EH (cell line): ENCODE measurements at places on chromosomes 3 and 15.
A peak's percentile ranks its signal among the peaks of the same experiment; 100 is the strongest.

DNA sequence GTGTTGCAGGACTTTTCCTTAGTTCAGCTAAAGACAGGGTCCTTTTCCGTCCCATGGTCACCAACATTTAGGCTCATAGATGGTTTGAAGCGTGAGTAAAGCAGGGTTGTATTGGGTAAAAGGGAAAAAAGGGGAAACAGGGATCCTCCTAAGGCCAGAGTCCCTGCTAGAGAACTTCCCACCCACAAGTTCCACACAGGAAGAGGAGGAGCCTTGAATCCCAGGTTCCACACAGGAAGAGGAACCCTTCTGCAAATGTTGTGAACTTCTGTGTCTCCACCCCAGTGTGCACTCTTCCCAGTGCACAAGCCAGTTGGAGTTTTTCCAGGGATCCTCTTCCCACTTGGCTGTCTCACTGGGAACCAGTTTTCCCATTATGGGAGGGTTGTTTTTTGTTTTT is 27.6 kb upstream of the ATP8B4 start:
- DNase-seq: peak; percentile 20

- no peak for DNase-seq
Observed at GRCh38 chr3:53078656-53079055, 32.8 kb upstream of the SFMBT1 start.

- no peak for DNase-seq
Observed at GRCh38 chr3:190018460-190018859, 102.2 kb downstream of the P3H2 start.

DNA sequence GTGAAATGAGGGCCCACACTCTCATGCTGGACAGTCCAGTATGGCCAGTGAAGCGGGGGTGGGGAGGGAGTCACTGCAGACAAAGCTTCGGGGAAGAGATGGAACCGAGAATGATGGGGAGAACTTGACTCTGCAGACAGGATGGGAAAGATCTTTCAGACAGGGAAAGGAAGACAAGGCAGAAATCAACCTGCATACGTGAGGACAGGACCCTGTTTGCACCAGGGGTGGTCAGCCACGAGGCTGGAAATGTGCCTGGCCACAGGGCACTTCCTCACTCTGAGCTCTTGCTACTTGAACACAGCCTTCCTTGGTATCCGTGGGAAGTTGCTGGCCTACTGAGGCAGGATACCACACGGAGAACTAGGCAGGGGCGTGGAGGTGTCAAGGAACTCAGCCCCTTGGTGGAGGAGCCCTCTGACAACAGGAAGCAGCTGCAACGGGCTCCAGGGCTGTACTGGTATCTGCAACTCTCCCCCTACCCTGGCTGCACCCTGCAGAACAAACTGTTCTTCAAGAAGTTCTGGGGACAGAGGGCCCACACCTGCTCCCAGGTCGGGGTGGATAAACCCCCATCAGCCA is 9.3 kb upstream of the SRP14 start:
- no peak for DNase-seq

GRCh38 chr3:30535525-30535924 is 70.9 kb upstream of the TGFBR2 start:
- DNase-seq: no peak

GRCh38 chr3:69255928-69256327 is 130.0 kb downstream of the FRMD4B start:
- no peak for DNase-seq

DNA sequence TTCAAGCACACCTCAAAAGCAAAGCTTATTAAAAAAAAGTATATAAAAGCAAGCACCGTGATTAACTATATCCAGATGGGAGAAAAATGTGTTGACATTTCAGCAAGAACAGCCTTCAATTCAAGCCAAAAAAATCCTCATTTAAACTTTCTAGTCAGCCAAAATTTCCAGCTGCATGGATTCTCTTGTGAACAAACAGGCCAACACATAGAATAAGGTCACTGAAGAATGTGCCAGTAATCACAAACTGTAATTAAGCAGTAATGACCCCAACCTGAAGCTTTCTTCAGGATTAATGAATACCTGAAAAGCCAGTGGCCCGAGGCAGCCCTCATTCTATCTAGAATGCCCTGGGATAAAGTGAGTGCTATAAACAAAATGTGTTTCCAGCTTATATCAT is 130.7 kb upstream of the KCNMB2 start:
- DNase-seq: peak; percentile 33

DNA sequence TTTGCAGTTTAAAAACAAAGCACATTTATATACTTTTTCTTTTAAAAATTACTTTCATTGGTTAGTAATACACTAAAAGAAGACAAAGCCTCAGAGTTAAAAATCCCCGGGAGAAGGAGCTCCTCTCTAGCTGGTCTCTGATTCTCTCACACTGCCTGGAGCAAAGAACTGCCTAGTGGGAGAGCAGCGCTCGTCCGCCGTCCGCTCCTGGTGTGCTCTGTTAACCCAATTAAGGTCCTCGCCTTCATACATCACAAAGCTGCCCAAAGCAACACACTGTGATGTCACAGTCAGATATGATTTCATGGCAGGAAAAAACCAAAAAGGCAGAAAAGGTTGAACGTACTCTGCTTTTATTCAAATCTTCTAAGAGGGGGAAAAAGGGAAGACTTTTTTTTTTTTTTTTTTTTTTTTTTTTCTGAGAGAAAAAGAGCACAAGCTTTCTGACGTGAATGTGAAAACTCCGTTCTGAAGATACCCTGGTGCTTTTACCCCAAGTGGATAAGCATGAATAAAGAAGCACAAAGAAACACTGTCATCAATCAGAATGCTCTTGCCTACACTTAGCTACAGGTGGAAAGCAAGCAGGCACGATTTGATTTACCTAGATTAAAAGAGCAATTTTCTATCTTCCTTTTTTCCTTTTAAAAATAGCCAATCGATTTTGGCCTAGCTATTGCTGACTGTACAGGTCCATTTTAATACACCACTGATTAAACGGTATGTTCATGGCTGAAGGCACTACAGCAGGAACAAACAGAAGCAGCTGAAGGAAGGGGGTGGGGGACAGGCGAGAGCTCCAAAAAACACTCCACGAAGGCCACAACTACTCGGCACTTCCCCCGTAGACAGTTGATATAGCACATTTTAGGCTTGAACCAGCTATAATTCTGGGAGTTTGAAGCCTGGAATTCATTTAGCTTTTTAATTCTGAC is 115.2 kb downstream of the TIGIT start:
- DNase-seq: peak; percentile 46

GRCh38 chr15:71780115-71780976 is 30.0 kb upstream of the NR2E3 start:
- peak; percentile 49 for DNase-seq

DNA sequence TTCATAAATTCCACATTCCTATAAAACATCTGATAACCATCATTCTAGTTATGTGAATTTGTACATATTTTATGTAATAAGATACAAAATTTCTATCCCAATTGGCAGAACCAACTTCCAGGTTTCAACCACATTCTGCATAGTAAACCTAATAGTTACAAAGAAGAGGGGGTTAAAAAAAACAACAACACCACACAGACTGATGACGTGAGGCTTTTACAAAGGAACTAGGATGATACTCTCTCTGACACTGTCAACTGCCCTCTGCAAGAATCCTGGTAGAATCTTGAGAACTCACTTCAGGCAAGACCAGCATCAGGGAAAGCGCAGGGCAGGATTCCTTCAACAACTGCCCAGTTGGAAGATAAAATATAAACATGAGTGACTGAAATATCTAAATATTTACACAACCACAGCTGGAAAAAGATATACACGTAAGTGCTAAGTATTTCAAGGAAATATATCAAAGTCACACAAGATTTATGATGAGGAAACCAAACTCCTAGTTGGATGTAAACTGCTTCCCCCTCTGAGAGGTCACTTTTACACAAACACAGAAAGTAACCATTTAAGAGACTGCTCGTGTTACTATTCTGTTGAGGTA is 816.4 kb downstream of the ROBO1 start:
- DNase-seq: peak; percentile 7

GRCh38 chr3:24514119-24514518 is 19.5 kb upstream of the THRB start:
- no peak for DNase-seq

DNA sequence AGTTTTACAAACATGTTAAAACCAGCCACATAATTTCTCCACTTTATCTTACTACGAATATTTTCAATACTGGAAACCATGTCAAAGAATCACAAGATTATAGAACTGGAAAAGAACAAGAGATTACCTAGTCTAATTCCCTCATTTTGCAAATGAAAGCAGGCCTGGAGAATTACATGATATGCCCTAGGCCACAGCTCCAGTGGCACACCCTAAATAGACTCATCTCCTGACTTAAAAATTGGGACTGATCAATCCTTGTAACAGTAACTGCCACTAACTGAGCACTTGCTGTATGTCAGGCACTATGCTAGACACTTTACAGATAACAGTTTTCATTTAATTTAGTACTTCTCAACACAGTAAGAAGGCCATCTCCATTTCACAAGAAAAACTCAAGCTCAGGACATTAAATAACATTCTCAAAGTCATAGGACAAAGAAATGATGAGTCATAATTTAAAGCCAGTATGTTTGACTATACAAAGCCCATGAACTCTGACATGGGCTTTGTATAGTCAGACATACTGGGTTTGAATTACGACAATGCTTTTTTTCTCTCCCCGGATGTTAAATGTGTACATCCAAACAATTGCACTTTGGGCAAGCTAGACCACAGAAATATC is 9.4 kb downstream of the IGSF11 start:
- DNase-seq: no peak

DNA sequence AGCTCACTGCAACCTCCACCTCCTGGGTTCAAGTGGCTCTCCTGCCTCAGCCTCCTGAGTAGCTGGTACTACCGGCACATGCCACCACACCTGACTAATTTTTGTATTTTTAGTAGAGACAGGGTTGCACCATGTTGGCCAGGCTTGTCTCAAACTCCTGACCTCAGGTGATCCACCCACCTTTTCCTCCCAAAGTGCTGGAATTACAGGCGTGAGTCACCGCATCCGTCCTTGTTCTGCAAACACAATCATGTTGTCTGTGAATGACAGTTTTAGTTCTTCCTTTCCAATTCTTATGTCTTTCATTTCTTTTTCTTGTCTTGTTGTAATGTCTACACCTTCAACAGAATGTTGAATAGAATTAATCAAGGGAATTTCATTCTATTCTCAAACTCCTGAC is 16.3 kb upstream of the SMCO1 start:
- no peak for DNase-seq

GRCh38 chr15:95664450-95664849 is 666.0 kb upstream of the NR2F2 start:
- DNase-seq: no peak

DNA sequence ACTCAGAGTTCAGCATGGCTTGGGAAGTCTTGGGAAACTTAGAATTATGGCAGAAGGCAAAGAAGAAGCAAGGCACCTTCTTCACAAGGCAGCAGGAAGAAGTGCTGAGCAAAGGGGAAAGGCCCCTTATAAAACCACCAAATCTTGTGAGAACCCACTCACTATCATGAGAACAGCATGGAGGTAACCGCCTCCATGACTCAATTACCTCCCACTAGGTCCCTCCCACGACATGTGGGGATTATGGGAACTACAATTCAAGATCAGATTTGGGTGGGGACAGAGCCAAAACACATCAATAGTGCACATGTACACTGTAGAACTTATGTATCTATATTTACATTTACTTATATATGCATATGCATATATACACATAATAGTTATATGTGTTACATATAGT is 565.3 kb upstream of the NR2F2 start:
- DNase-seq: no peak

DNA sequence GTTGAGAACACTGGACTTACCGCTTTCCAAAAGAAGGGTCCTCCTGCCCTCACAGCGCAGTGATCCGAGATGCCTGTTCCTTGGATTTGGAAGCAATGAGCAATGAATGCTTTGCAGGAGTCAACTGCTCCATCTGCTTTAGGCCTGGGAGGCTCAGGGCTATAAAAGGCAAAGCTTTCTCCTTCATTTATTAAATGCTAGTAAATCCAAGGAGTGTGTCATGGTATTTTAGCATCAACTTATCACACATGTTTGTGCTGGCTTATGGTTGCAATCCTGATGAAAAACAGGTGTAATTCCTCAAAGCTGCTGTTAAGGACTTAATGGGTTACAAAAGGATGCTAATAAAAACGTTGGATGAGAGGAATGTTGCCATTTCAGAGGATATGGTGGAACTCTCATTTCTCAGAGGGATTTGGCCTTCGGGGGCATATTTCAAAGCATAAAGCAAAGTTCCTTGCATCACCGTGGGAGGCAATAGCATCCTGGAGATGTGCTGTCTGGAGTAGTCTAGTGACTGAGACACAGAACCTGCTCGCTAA is 158.5 kb upstream of the TPM1 start:
- peak; percentile 96 for DNase-seq

DNA sequence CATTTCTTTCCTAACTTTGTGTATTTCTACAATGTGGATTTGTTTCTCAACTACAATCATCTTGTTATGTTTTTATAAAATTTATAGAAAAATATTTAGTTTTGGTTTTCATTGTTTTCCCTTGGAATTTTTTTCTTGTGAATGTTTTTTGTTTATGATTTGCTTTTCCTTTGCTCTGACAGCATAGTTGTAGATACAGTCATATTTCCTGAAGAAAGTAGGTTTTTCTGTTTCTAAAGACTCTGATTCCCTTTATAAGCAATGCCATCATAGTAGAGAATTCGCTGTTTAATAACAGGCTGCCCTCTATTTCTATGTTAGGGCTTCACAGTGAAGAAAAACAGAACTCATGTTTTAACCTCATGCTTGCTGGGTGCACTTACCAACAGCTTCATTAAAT is 482.3 kb downstream of the ZBBX start:
- DNase-seq: no peak

DNA sequence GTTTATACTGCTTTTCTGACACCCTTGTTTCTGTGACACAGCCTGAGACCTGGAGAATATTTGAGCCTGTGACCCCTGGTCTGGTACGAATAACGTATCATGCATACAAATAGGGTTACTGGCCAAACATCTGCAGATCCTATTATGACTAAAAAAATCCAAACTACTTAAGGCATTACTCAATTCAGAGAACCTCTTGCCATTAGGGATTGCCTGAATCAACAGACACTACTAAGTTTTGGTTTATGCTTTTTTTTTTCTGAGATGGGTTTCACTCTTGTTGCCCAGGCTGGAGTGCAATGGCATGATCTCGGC is 35.4 kb downstream of the OSBPL10 start:
- no peak for DNase-seq

DNA sequence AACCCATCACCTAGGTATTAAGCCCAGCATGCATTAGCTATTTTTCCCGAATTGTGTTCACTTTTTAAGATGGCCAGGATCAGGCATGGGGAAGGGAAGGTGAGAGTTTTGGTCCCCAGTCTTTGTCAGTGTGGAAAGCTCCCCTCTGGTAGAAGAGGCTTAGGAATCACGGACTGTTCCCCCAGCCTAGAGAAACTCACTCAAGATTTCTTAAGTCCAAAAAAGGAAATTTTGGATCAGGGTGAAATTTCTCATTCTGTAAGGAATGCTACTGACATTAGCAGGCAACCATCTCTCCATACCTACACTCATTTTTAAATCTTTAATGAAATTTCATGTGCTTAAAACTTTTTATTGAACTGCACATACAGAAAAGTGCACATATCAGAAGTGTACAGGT is 70.3 kb upstream of the GALNT15 start:
- peak; percentile 75 for DNase-seq

- DNase-seq: peak; percentile 92
Observed at GRCh38 chr3:149377408-149378364, at the start of gene TM4SF1. TM4SF1 (minus strand) TSS chr3:149377649; CDS start chr3:149377547, 102 bp downstream.
